ENCODE measurements at places on chromosomes 7 and 10.

- no peak for DNase-seq
These were observed 114.8 kb downstream of the WDFY4 start for GRCh38 chr10:48799341-48800006.

- DNase-seq = no peak
These were observed 43.5 kb upstream of the ZRANB1 start for GRCh38 chr10:124898471-124898870.

DNA sequence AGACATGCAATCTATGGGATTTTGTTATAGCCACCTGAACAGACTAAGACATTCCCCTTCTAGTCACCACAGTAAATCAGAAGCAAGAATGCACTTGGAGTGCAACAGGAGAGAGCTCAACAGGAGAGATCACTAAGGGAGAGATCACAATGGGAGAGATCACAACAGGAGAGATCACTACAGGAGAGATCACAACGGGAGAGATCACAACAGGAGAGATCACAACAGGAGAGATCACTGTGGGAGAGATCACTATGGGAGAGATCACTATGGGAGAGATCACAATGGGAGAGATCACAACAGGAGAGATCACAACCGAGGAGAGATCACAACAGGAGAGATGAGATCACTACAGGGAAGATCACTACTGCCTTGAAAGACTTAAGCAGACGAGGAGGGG lies 238.5 kb upstream of the PITRM1 start:
- no peak for DNase-seq

DNA sequence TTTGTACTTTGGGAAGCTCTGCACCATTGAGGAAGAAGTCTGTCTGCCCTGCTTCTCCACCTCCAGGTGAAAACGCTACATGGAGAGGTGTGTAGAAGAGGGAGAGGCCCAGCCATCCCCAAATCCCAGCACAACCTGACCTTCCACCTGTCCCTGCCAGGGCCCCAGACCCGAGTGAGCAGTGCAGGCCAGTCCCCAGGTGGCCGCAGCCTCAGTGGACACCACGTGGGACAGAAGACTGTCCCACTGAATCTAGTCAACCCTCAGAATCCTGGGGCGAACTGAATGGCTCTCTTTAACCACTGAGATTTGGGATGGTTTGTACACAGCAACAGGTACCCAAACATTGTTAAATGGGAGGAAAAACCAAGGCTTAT lies 29.9 kb upstream of the GALNTL5 start:
- no peak for DNase-seq

GRCh38 chr10:20299034-20299736 lies 483.0 kb downstream of the PLXDC2 start:
- no peak for DNase-seq

GRCh38 chr10:131620314-131620713 lies 280.5 kb upstream of the PPP2R2D start:
- DNase-seq = no peak

DNA sequence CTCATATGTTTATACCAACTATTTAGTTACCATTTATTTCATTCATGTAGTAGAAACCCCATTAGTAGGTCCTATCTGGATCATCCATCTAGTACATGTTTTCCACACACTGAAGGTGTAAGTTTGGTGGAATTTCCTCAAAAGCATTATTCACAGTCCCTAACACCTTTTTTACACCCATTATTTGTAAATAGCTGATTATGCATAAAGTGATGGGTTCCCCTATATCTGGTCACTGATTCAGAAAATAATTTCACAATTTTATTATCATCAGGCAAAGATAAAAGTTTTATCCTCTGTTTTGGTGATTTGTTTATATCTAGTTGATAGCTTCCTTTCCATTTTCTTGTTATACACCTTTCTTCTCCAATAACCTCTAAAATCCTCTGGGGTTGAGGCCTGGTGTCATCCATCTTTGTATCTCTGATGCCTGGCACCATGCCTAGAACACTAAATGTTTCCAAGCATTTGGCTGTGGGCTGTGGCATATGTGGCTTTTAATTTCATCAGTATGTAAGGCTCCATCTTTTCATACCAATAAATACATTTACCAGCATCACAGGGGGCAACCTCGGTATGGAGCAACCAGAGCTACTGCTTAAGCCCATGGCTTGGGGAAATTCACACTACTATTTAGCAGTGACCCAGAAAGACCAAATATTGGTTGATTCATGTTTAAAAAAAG lies 1089.5 kb upstream of the LRRN3 start:
- no peak for DNase-seq

DNA sequence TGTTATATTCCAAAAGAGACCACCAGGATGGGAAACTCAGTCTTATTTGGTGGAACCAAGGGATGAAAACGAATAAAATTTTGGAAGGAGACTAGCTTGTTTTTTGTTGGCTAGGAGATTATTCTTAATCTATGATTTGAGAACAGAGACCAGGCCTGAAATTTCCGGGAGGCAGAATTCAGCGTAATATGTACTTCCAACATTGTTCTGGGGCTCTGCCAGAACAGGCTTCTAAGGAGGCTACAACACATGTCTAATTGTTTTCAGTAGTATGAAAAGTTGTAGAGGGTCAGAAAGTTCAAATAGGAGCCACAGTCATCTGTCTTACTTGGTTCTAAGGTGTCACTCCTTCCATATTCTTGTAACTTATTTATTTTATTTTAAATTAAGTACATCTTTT lies 1.7 kb downstream of the DDX21 start:
- no peak for DNase-seq

- DNase-seq = no peak
These were observed 51.9 kb upstream of the TCERG1L start for GRCh38 chr10:131363416-131363815.

- DNase-seq = no peak
These were observed 6.8 kb downstream of the PNLIPRP1 start for GRCh38 chr10:116597543-116597942.

GRCh38 chr10:29590915-29591650 lies 43.7 kb downstream of the SVIL start:
- DNase-seq = no peak
